Stimulated activated CD4-positive, alpha-beta T cell treated with anti-CD3 and anti-CD28 coated beads, Interleukin-1b, Interleukin-23, amount 100 ng/mL, for 24 hours (primary cell): ENCODE measurements at places on chromosomes 2 and 18.

DNA sequence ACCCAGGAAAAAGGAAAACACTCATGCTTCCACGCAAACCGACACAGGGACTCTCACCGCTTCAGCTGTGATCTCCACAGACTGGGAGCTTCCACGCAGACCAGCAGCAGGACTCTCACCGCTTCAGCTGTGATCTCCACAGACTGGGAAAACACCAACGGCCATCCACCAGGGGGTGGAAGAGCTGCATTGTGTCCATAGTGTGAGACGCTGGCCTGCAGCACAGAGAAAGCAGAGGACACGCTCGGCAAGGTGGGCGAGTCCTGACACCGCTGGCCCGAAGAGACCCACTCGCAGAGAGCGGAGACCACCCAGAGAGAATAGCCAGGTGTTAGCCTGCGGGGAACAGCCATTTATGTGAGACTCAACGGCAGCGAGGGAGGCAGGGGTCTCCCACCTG is 42.5 kb upstream of the NFATC1 start:
- no peak for DNase-seq

GRCh38 chr2:48173141-48173540 is 266.8 kb upstream of the FBXO11 start:
- DNase-seq, result no peak

DNA sequence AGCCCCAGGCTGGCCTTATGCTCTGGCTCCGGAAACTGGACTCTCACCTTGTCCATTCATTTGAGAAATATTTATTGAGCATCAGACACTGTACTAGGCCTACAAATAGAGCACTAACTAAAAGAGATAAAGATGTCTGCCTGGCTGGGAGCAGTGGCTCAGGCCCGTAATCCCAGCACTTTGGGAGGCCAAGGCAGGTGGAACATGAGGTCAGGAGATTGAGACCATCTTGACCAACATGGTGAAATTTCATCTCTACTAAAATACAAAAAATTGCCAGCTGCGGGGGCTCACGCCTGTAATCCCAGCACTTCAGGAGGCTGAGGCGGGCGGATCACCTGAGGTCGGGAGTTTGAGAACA is 7.6 kb upstream of the MRPL33 start:
- no peak for DNase-seq

DNA sequence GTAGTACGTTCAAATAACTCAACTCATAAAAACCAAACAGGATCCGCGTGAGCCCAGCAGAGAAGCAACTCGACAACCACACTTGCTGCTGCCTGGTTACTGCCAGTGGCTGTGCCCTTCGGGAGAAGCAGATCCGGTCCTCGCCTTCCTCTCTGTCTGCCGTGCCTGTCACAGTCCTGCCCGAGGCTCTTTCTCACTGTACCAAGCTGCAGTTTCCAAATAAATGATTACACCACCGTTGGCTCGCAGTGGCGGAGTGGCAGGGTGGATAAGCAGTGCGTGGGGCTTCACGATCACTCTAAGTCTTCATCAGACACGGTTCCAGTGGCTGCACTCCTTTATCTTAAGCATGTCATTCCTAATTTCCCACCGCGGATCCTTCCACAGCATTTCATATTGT is 26.1 kb upstream of the SALL3 start:
- no peak for DNase-seq

- no peak for DNase-seq
Measured at GRCh38 chr2:201467666-201468065, 16.1 kb downstream of the STRADB start.

GRCh38 chr2:170680172-170680941 is 34.8 kb upstream of the SP5 start:
- DNase-seq, result no peak

DNA sequence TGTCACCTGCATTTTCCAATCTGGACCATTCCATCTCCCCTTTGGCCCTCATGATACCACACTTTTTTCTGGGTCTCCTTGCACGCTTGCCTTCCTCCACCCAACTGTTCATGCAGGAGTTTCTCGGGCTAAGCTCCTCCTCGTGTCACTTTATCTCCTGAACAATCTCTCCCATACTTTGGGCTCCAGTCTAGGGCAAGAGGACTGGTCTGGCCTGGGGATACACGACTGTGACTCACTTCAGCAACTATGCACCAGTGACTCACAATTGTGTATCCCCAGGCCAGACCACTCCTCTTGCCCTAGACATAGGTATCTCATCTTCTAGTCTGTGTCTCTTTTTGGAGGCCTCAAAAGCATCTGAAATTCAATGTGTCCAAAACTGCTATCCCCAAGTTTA is 149.4 kb upstream of the PTPRM start:
- DNase-seq, result no peak

- DNase-seq, result no peak
Measured at GRCh38 chr2:208101716-208102631, 22.4 kb downstream of the CRYGD start.

DNA sequence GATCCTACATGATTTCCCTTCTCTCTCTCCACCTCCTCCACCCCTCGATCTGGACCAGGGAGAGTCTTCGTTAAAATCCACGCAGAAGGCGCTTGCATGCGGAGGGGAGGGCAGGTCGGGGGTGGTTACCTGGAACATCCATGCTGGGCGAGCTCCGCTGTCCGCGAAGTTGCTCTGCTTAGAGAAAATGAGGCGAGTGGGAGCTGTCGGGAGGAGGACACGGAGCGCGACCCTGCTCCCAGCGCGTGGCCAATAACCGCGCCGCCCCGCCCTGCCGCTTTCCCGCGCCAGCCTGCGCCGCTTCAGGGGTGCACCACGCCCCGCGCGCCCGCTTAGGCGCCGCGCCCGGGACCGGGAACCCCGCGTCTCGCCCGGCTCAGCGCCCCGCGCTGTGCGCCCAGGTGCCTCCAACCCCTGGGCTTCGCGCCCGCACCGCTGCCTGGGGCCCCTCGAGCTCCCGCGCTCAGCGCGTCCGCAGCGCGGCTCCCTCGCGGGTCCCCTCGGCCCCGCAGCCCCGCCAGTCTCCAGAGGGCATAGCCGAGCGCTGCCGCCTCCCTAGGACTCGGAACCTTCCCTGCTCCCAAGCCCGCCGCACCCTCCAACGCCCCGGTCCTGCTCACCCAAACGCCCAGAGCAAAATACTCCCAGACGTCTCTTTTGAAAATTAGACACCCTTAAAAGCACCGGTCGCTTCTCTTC is 636 bp downstream of the CBLN2 start:
- DNase-seq, result no peak

DNA sequence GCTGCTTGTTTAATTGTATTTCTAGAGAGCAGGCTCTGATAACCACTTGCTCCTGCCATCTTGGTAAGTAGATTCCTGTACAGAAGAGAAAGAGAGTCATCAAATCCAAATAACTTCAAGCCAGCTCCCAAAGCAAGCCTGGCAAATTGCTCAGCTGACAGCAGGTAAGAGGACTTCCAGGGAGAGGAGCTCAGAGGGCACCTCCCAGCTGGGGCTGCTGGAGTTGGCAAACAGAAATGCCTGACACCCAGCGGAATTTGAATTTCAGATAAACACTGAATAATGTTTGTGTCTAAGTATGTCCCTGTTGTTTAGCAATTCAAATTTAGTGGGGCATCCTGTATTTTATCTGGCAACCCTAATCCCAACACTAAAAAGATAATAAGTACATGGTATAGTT is 86.2 kb downstream of the MYL12B start:
- no peak for DNase-seq

- DNase-seq, result no peak
Measured at GRCh38 chr2:80329491-80329890, 24.9 kb upstream of the LRRTM1 start.

- no peak for DNase-seq
Measured at GRCh38 chr2:196365923-196366322, 194.5 kb upstream of the STK17B start.

DNA sequence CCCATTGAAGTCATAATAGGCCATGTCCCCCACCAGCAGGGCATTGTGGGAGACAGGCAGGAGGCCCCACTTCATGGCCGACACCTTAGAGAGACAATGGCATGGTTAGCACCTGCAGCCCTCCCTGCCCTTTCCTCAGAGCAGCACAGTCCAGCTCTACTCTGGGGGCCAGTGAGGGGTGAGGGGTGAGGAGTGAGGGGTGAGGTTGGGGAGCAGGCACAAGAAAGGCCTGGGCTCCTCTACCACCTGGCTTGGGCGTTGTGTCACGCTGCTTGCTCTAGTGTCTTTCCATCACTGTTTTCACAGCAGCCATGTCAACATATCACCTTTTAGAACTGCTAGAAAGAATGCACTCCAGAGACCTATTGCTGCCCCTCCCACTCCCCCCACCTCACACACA is 77.2 kb downstream of the ADD2 start:
- no peak for DNase-seq

DNA sequence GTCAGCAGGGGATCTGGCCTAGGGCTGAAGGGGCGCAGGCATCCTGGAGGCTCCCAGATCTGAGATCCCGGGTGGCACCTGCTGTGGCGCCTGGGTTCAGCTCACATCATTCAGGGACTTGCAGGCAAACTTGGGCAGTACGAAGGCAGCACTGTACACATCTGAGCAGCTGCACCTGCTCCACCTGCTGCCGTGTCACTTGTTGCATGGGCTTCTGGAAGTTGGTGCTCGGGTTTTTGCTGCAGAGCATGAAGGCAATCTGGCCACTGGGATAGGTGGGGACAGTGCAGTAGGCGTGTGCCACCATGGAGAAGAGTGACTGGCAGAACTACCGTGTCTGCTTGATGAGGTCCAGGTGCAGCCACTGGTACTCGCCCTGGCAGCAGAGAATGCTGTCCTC is 48.6 kb downstream of the UGGT1 start:
- no peak for DNase-seq

GRCh38 chr2:39107724-39108273 is 13.1 kb downstream of the SOS1 start:
- DNase-seq, result no peak

- no peak for DNase-seq
Measured at GRCh38 chr2:223644136-223644535, 42.0 kb upstream of the SCG2 start.

- no peak for DNase-seq
Measured at GRCh38 chr2:157692768-157693167, 64.1 kb upstream of the ACVR1C start.
